ENCODE measurements at places on chromosomes 4 and X. TPM values are rescaled to one million over a fixed set of nuclear protein-coding genes. Genes with fewer than 3 reads are reported as not detected.

DNA sequence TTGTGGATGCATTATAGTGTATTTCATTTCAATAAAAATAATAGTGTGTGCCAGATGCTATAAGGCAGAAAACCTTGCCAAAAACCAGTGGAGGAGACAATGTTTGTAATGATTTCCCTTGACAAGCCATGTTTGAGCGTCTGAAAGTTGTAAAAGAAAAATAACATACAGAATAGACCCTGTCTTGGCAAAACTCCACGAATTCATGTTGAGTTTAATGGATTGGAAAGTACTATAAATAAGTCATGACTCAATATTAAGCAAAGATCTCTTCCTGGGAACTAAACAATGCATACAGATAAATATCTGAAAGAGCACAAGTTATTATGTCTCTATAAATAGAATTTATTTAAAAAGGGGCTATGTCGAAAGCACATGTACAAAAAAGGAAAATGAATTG is 543.5 kb downstream of the GABRG1 start:
- DNase-seq, result no peak
- H3K36me3 ChIP-seq, result no peaks in the 10 kb centered on the region
- H3K27me3 ChIP-seq, result no peaks in the 10 kb centered on the region
- H3K27ac ChIP-seq, result no peak overlapping the region
- no peaks in the 10 kb centered on the region for H3K4me1 ChIP-seq
- H3K4me3 ChIP-seq, result no peak overlapping the region

DNA sequence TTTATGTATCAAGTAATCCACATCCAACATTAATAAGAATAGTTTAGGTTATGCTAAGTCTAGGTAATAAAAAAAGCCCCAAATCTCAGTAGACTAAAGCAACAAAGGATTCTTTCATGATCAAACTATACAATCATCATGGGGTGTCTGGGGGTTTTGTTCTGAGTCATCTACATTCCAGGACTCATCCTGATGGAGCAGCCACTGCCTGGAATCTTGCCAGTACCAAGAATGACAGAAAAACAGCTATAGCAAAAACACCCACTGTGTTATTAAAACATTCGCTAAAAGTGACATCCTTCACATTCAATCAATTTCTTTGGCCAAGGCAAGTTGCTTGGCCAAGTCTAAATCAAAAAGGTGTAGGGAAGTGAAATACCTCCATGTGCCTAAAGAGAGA is 3.9 kb upstream of the ARHGEF38 start:
- no peak for DNase-seq
- no peaks in the 10 kb centered on the region for H3K4me1 ChIP-seq
- H3K27me3 ChIP-seq, result no peaks in the 10 kb centered on the region

- H3K4me3 ChIP-seq, result no peak overlapping the region
- no peak overlapping the region for H3K27ac ChIP-seq
- H3K27me3 ChIP-seq, result peaks cover 16% of the 10 kb centered on the region
- DNase-seq, result no peak
Observed at GRCh38 chrX:119406776-119407175, 7.6 kb downstream of the SLC25A43 start.

- H3K27ac ChIP-seq, result no peak overlapping the region
- H3K4me3 ChIP-seq, result no peak overlapping the region
- peaks cover 18% of the 10 kb centered on the region for H3K27me3 ChIP-seq
- H3K36me3 ChIP-seq, result no peaks in the 10 kb centered on the region
Observed at GRCh38 chr4:81921751-81922159, 450.0 kb upstream of the RASGEF1B start.

- H3K27ac ChIP-seq, result peak overlapping the region; percentile 24
- H3K4me3 ChIP-seq, result peak overlapping the region; percentile 90
- no peaks in the 10 kb centered on the region for H3K36me3 ChIP-seq
- peak; percentile 38 for DNase-seq
- H3K4me1 ChIP-seq, result peaks cover 13% of the 10 kb centered on the region
- H3K27me3 ChIP-seq, result peaks cover 48% of the 10 kb centered on the region
Observed at GRCh38 chr4:121950680-121951520, 960 bp downstream of the TRPC3 start.

GRCh38 chr4:38015886-38016515 is 55.8 kb downstream of the PTTG2 start:
- H3K27ac ChIP-seq, result no peak overlapping the region
- H3K36me3 ChIP-seq, result peaks cover 2% of the 10 kb centered on the region
- peaks cover 14% of the 10 kb centered on the region for H3K4me1 ChIP-seq
- H3K27me3 ChIP-seq, result no peaks in the 10 kb centered on the region
- no peak overlapping the region for H3K4me3 ChIP-seq
- DNase-seq, result no peak

DNA sequence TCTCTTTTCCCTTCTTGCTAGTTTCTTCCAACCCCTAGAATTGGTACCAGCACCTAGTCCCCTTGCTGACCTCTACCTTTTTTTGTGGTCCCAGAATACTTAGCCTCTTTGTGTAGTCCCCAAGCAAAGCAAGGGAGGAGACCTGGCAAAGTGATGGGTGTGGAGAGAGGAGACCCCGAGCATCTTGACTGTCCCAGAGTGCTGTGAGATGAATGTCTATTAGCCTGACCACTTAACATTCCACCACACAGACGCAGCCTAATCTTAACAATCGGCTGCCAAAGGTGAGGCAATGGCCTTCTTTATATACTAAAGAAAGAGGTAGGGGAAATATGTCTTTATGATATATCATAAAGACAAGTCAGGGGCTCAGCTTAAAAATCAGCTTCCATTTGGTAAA is 55.9 kb downstream of the TRIM2 start:
- no peak overlapping the region for H3K4me3 ChIP-seq
- H3K27ac ChIP-seq, result no peak overlapping the region
- DNase-seq, result no peak
- no peaks in the 10 kb centered on the region for H3K36me3 ChIP-seq
- H3K4me1 ChIP-seq, result no peaks in the 10 kb centered on the region

GRCh38 chr4:162847945-162848549 is 318.6 kb downstream of the NAF1 start:
- no peak for DNase-seq
- no peaks in the 10 kb centered on the region for H3K36me3 ChIP-seq
- H3K4me1 ChIP-seq, result no peaks in the 10 kb centered on the region
- H3K27me3 ChIP-seq, result no peaks in the 10 kb centered on the region
- no peak overlapping the region for H3K27ac ChIP-seq
- H3K4me3 ChIP-seq, result no peak overlapping the region

- H3K4me1 ChIP-seq, result no peaks in the 10 kb centered on the region
- no peak overlapping the region for H3K4me3 ChIP-seq
- H3K27ac ChIP-seq, result no peak overlapping the region
- H3K27me3 ChIP-seq, result no peaks in the 10 kb centered on the region
Observed at GRCh38 chr4:73776321-73776729, 36.0 kb downstream of the CXCL8 start.

- peaks cover 11% of the 10 kb centered on the region for H3K4me1 ChIP-seq
- no peak overlapping the region for H3K27ac ChIP-seq
- peak overlapping the region; percentile 45 for H3K4me3 ChIP-seq
- no peaks in the 10 kb centered on the region for H3K36me3 ChIP-seq
- peak; percentile 18 for DNase-seq
Observed at GRCh38 chr4:105895583-105896460, 551 bp downstream of the NPNT start.

DNA sequence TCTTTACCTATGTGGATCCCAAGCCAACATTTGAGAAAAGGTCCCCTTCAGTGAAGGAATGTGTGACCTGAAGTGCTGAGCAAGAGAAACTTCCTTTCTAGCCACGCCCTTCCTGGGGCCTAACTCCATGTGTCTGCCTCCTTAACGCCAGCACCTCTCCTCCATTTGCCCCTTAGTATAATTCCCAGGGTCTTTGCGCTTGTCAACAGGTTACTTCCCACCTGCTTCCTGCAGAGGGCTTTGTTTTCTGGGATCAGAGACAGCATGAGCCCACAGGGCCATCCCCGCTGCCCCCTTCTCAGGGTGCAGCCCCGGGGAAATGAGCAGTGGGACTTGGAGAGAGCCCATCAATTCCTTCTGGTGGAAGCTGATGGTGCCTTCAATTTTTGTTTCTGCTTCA is 45.9 kb upstream of the DRD5 start:
- H3K27ac ChIP-seq, result no peak overlapping the region
- H3K36me3 ChIP-seq, result no peaks in the 10 kb centered on the region
- no peak for DNase-seq
- peaks cover 4% of the 10 kb centered on the region for H3K27me3 ChIP-seq
- H3K4me3 ChIP-seq, result no peak overlapping the region

DNA sequence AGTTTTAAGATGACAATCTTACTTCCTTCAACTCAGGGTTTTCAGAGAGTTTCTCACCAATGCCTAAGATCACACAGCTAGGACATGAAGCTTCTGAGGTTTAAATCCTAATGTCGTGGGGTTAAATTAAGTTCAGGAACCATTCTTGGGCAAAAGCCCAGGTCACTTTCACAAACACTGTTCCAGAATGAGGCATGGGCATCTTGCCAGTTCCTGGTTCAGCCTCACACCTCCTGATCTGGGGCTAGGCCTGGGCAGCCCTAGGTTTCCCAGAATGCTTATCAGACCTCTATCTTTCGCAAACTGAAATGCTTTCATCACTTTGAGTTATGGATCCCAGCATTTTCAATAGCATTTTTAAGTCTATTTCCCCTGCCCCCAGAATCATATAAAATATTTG is 224.8 kb upstream of the EDA2R start:
- H3K27me3 ChIP-seq, result peaks cover 21% of the 10 kb centered on the region
- H3K27ac ChIP-seq, result no peak overlapping the region
- no peak overlapping the region for H3K4me3 ChIP-seq
- H3K4me1 ChIP-seq, result no peaks in the 10 kb centered on the region

PNMA5 gene
- 0.16 TPM for total RNA-seq

ARR3 gene
- total RNA-seq, result not detected

CDKL5 gene
- total RNA-seq, result 2.2 TPM

TEX13C gene
- total RNA-seq, result not detected
